ENCODE measurements at places on chromosomes 6 and 20.

DNA sequence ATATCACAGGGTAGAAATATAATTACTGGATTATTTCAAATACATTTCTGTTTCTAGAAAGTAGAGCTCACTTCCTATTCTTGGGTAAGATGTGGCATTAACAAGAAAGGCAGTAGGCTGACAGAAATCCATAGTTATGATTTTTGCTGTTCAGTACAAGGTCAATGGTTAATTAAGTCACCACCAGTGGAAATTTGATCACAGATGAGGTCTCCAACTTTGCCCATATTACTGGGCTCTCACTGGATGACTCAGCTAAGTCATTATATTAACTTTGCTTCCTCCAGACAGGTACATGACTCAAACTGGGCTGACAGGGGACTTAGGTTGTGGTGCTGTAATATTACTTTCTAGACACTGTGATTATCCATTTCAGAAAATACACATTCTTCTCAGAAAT is 212.4 kb downstream of the GRIK2 start:
- DNase-seq = no peak

DNA sequence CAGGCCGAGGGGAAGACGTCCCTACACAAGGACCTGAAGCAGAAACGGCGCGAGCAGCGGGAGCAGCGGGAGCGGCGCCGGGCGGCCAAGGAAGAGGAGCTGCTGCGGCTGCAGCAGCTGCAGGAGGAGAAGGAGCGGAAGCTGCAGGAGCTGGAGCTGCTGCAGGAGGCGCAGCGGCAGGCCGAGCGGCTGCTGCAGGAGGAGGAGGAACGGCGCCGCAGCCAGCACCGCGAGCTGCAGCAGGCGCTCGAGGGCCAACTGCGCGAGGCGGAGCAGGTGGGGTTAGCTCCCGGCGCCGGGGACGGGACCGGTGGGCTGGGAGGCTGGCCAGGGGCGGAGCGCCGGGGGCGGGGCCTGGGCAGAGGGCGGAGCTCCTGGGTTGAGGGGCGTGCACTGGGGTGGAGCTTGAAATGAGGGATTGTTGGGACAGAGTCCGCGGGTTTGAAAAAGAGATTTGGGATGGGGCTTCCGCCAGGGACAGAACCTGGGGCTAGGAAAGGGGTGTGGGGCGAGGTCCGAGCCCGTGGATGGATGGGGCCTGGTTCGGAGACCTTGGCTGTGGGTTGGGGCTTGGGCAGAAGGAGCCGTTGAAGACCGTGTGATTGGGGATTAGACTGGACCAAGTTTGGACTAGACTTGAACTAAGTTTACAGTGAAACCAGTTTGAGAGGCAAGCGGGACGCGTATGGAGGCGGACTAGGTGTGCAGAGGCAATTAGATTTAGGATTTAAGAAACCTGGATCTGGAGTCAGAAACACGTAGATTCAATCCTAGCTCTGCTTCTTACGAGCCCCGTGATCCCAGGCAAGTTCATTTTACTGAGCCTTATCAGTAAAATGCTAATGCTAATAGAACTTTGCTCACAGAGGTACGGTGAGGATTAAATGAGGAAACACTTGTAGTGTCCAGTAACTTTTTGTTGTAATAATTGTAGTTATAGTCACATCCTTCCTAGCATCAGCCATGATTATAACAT is 20.9 kb downstream of the DEF6 start:
- DNase-seq = no peak

GRCh38 chr6:6724539-6725467 is 136.3 kb downstream of the LY86 start:
- DNase-seq = peak; percentile 64

- no peak for DNase-seq
Measured at GRCh38 chr6:105644073-105644489, 241.2 kb upstream of the PREP start.
